ENCODE measurements at places on chromosomes 16 and 17. TPM values are rescaled to one million over a fixed set of nuclear protein-coding genes. Genes with fewer than 3 reads are reported as not detected.

The SLFN14 gene
- total RNA-seq, result not detected

The ANKRD40CL gene
- 131 TPM for total RNA-seq

The XYLT1 gene
- 42.1 TPM for total RNA-seq

The ZNF423 gene
- 4.8 TPM for total RNA-seq

The CSH2 gene
- not detected for total RNA-seq

The ASGR2 gene
- total RNA-seq, result not detected

The SNX20 gene
- total RNA-seq, result 1.3 TPM

The IRX5 gene
- not detected for total RNA-seq

The MYOCD gene
- 1.9 TPM for total RNA-seq

The CTRB2 gene
- total RNA-seq, result not detected

The KPNB1 gene
- total RNA-seq, result 148 TPM

The SPIRE2 gene
- 45.5 TPM for total RNA-seq

The CLEC18A gene
- 8.1 TPM for total RNA-seq

The BAIAP3 gene
- total RNA-seq, result 17.9 TPM

The TEDC2 gene
- 4.3 TPM for total RNA-seq

The IQCK gene
- 11.6 TPM for total RNA-seq

The SLC26A11 gene
- total RNA-seq, result 36.3 TPM

The CX3CL1 gene
- 1.7 TPM for total RNA-seq

The PRSS8 gene
- 490 TPM for total RNA-seq

The PDILT gene
- total RNA-seq, result not detected

The MIF4GD gene
- 14.5 TPM for total RNA-seq

The SLC13A5 gene
- not detected for total RNA-seq

The HOXB3 gene
- total RNA-seq, result 89.3 TPM

The KRT39 gene
- total RNA-seq, result not detected

The SLC5A11 gene
- total RNA-seq, result 138 TPM

The KAT8 gene
- 41.5 TPM for total RNA-seq

The ZPBP2 gene
- not detected for total RNA-seq

The EPX gene
- not detected for total RNA-seq

The ARL6IP1 gene
- 126 TPM for total RNA-seq

The TMEM231 gene
- 3.3 TPM for total RNA-seq

The ABAT gene
- total RNA-seq, result 24.8 TPM

The MT1A gene
- 102 TPM for total RNA-seq

The IGF2BP1 gene
- not detected for total RNA-seq

The NPIPB9 gene
- total RNA-seq, result 22.2 TPM

The MED9 gene
- 12.6 TPM for total RNA-seq

The TBC1D3 gene
- not detected for total RNA-seq

The TRPV3 gene
- 19.3 TPM for total RNA-seq

The SRCIN1 gene
- 3.2 TPM for total RNA-seq

The ALDOC gene
- total RNA-seq, result 63.1 TPM

The TUBB3 gene
- total RNA-seq, result 12.4 TPM

The TMEM238L gene
- 16.3 TPM for total RNA-seq

The MT3 gene
- not detected for total RNA-seq
